ENCODE measurements at places on chromosomes 13 and 19. TPM values are rescaled to one million over a fixed set of nuclear protein-coding genes. Genes with fewer than 3 reads are reported as not detected.

KIR2DL1 gene
- total RNA-seq: not detected

PRR12 gene
- 24.2 TPM for total RNA-seq

ATXN8OS gene
- total RNA-seq: not detected

WDR87 gene
- not detected for total RNA-seq

CEACAM7 gene
- not detected for total RNA-seq

ARL11 gene
- total RNA-seq: not detected

ZNF429 gene
- not detected for total RNA-seq

ABHD8 gene
- 4.5 TPM for total RNA-seq

SBK2 gene
- 1.7 TPM for total RNA-seq

INSL3 gene
- total RNA-seq: 0.67 TPM

CPB2 gene
- not detected for total RNA-seq

THSD1 gene
- 12.0 TPM for total RNA-seq

CGB1 gene
- total RNA-seq: not detected

ZNF763 gene
- total RNA-seq: not detected

BSPH1 gene
- not detected for total RNA-seq

SHD gene
- total RNA-seq: not detected

DNASE2 gene
- total RNA-seq: 25.6 TPM

FUT3 gene
- total RNA-seq: 0.15 TPM

CNN1 gene
- 0.40 TPM for total RNA-seq

ZFP30 gene
- 8.6 TPM for total RNA-seq

PSG3 gene
- not detected for total RNA-seq

NTF4 gene
- total RNA-seq: 0.34 TPM

OVOL3 gene
- not detected for total RNA-seq

KLK12 gene
- total RNA-seq: not detected

CD22 gene
- 2.2 TPM for total RNA-seq

Measured in A549 treated with RU486 at 1 μM for 4 hours (cell line).